Astrocyte (in vitro differentiated cells and primary cell): ENCODE measurements at places on chromosomes 16 and 17. TPM values are rescaled to one million over a fixed set of nuclear protein-coding genes. Genes with fewer than 3 reads are reported as not detected.

SRCIN1 gene
- 0.75 and 1.5 TPM in 2 replicates for total RNA-seq

TBC1D3 gene
- total RNA-seq, result not detected in 2 replicates

TEX19 gene
- not detected in 2 replicates for total RNA-seq

GRCh38 chr17:31224366-31224765 is 72.7 kb downstream of the OMG start:
- no peak overlapping the region for H3K4me3 ChIP-seq
- H3K36me3 ChIP-seq, result peaks cover 23% of the 10 kb centered on the region
- H3K27ac ChIP-seq, result no peak overlapping the region
- no peaks in the 10 kb centered on the region for H3K27me3 ChIP-seq
- no peaks in the 10 kb centered on the region for H3K4me1 ChIP-seq
- no peak for DNase-seq

GRCh38 chr16:10168258-10168657 is 14.0 kb downstream of the GRIN2A start:
- H3K27ac ChIP-seq, result peak overlapping the region; percentile 69
- H3K27me3 ChIP-seq, result no peaks in the 10 kb centered on the region
- peaks cover 12% of the 10 kb centered on the region for H3K4me1 ChIP-seq
- H3K36me3 ChIP-seq, result no peaks in the 10 kb centered on the region
- DNase-seq, result peak; percentile 91
- no peak overlapping the region for H3K4me3 ChIP-seq

DNA sequence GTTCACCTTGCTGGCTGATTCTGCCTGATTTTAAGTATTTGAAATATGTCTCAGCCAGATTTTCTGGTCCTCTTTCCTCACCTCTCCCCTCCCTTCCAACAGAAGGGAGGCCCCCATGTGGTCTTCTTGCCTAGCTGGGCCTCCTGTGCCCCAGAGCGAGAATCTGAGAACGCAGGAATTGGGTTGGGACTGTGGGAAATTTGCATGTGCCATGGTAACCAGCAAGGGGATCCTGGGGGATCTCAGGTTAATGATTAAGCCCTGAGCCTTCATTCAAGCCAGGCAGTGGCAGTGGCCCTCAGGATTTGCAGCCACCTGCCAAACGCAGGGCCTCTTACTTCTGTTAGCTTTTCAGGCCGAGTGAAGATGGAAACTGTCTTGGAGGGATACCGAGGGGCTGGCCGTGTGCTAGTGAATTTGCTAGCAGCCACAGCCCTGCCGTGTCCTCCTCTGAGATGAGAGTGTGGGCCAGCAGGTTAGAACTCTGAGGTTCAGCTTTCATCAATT is 40.2 kb downstream of the KSR1 start:
- H3K36me3 ChIP-seq, result no peaks in the 10 kb centered on the region
- DNase-seq, result no peak
- H3K27me3 ChIP-seq, result no peaks in the 10 kb centered on the region
- no peak overlapping the region for H3K27ac ChIP-seq

DNA sequence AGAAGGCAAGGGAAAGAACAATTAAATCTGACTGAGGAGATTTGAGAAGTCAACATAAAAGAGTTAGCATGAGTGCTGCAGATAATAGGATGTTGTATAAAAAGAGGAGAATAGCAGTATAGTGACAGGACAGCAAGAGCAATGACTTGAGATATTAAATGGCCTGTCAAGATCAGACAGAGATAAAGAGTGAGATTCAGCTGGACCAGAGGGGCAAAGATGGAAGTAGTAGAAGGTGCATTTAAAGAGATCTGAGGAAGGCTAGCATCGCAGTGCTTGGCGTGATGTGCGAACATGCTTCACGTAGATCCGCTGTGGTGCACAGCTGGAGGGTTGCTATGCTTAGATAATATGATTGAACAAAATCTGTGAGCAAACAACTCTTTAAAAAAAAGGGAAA is 1422.6 kb upstream of the CDH8 start:
- H3K4me3 ChIP-seq, result no peak overlapping the region
- no peak overlapping the region for H3K27ac ChIP-seq
- DNase-seq, result no peak
- no peaks in the 10 kb centered on the region for H3K36me3 ChIP-seq
- H3K27me3 ChIP-seq, result no peaks in the 10 kb centered on the region
- H3K4me1 ChIP-seq, result no peaks in the 10 kb centered on the region

CASKIN2 gene
- total RNA-seq, result 16.9 and 22.8 TPM in 2 replicates

GRCh38 chr17:47872651-47873161 is 21.7 kb upstream of the SP6 start:
- H3K4me1 ChIP-seq, result peaks cover 4% of the 10 kb centered on the region
- H3K27me3 ChIP-seq, result peaks cover 56% of the 10 kb centered on the region
- H3K27ac ChIP-seq, result no peak overlapping the region

NACA2 gene
- total RNA-seq, result not detected in 2 replicates

DNA sequence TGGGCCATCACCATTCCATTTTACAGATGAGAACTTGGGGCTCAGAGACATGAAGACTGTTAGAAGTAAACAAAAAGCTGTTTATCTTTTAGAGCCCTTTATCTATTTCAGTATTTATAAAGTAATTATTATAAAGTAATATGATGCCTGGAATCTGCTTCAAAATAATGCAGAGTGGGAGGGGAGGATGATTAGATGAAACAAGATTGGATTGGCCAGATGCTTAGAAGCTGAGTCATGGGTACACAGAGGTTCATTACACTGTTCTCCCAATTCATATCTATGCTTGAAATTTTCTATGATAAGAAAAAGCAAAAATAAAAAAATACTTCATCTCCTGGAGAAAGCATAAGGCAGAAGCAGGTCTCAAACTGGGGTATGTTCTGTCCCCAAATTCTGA is 29.4 kb downstream of the TOM1L2 start:
- H3K4me1 ChIP-seq, result peaks cover 40% of the 10 kb centered on the region
- peak; percentile 58 for DNase-seq
- peak overlapping the region; percentile 55 for H3K27ac ChIP-seq
- peak overlapping the region; percentile 27 for H3K4me3 ChIP-seq
- H3K27me3 ChIP-seq, result no peaks in the 10 kb centered on the region
- H3K36me3 ChIP-seq, result no peaks in the 10 kb centered on the region

GRCh38 chr17:82229698-82230608 is 1.1 kb downstream of the SLC16A3 start:
- H3K36me3 ChIP-seq, result no peaks in the 10 kb centered on the region
- no peaks in the 10 kb centered on the region for H3K27me3 ChIP-seq
- H3K4me3 ChIP-seq, result peak overlapping the region; percentile 68
- no peak overlapping the region for H3K27ac ChIP-seq

DNA sequence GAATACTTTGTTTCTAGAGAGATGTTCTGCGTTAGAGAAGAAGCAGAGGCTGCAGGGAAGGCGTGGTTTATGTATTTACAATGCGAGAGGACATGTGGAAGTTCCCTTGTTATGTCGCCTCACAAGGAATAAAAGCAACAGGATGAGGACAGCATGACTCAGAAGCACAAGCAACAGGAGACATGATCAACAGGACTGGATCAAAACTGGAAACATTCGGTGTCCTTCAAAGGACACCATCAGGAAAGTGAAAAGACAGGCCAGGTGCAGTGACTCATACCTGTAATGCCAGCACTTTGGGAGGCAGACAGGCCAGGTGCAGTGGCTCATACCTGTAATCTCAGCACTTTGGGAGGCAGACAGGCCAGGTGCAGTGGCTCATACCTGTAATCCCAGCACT is 52.6 kb downstream of the CCDC57 start:
- no peaks in the 10 kb centered on the region for H3K27me3 ChIP-seq
- no peak overlapping the region for H3K27ac ChIP-seq
- no peaks in the 10 kb centered on the region for H3K4me1 ChIP-seq
- peaks cover 7% of the 10 kb centered on the region for H3K36me3 ChIP-seq
- no peak overlapping the region for H3K4me3 ChIP-seq

DNA sequence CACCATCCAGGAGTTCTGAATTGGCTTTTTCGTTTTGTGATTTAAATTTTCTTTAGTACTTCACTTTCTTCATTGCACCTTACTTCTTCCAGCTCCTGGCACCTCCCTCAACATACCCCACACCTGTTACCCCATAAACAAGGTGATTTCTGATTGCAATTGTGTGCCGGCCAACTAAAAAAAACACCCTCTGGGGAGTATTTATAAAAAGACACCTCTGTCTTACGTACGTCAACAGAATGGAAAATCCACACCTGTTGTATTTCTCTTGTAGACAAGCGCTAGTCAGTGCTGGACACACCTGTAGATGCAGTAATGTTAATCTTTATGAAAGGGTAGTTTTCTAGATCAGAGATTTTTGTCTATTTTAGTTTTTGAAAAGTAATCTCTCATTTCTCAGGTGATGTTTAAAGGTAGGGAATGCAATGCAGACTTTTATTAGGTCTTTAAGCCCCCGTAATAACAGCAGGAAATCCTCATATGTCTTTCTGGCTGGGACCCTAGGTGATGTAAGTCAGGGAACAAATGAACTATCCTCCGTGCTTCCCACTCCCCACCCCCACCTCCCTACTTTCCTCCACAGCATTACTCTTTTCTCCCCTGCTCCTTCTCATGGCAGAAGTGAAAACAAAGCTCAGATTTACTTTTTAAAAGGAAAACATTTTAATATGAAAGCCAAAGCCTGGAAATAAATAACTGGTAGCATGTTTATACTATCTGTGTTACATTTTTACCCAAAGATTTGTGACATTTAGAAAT is 4.2 kb downstream of the MSI2 start:
- no peaks in the 10 kb centered on the region for H3K27me3 ChIP-seq
- no peak overlapping the region for H3K4me3 ChIP-seq
- DNase-seq, result no peak
- H3K27ac ChIP-seq, result no peak overlapping the region
- peaks cover 8% of the 10 kb centered on the region for H3K4me1 ChIP-seq

FOXF1 gene
- total RNA-seq, result 0.07 TPM in 1 of 2 replicates, not detected in the other
